ENCODE measurements at places on chromosomes 5 and 9.

- DNase-seq, result no peak
- H3K27ac ChIP-seq, result no peak overlapping the region
- H3K4me3 ChIP-seq, result no peak overlapping the region
- H3K36me3 ChIP-seq, result peaks cover 64% of the 10 kb centered on the region
- H3K27me3 ChIP-seq, result no peaks in the 10 kb centered on the region
These were observed 64.3 kb downstream of the CPLANE1 start for GRCh38 chr5:37184748-37185364.

DNA sequence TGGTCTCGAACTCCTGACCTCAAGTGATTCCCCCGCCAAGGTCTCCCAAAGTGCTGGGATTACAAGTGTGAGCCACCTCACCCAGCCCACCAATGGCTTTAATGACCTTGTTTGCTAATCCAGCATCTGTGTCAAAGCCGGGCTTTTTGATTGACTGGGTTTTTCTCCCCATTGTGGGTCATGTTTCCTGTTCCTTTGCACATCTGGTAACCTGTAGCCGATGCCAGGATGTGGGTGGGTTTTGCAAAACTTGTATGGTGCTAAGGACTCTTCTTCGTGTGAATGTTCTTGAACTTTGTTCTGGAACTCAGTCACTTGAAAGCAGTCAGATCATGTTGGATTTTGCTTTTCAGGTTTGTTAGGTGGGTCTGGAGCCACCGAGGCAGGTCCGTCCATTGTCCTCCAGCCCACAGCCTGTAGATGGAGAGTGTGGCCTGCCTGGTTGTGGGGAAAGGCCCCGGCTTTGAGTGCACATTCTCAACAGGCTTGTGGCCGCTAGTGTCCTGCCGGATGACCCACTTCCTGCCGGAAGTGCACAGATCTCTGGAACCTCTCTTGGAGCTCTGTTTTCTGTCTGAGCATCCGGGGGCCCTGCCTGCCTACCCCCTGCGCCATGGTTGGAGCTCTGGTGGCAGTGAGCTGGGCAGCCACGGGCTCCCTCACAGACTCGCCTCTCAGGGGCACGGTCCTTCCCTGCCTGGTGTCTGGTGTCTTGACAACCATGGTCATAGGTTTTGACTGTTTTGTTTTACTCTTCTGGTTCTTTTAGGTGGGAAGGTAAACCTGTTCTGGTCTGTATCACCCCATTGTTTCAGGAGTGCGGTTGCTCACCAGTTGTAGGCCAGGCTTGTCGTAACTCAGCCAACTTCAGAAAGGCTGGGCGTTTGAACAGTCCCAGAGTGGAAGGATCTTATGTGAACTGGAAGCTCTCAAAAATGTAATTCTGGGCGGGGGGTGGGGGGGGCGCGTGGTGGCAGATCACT lies 69.6 kb upstream of the CACNA1B start:
- H3K27ac ChIP-seq, result no peak overlapping the region
- DNase-seq, result no peak
- no peak overlapping the region for H3K4me3 ChIP-seq

DNA sequence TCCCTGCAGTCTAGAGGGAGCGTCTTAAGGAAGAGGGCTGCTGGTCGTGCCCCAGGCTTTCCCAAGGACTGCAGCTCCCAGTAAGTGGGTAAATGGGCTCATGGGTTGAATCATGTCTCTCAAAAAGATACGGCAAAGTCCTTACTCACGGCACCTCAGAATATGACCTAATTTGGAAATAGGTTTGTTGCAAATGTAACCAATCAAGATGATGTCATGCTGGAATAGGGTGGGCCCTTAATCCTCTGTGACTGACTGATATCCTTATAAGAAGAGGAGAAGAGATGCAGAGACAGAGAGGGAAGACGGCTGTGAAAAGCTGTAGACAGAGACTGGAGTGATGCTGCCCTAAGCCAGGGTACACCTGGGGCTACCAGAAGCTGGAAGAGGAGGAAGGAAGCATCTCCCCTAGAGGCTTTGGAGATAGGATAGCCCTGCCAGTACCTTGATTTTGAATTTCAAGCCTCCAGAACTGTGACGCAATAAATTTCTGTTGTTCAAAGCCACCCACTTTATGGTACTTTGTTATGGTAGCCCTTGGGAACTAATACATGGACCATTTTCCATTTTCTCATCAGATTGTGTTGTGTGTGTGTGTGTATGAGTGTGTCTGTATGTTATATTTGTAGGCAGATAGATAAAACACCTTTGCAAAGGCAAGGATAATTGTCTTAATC lies 15.0 kb downstream of the GALNT10 start:
- H3K27ac ChIP-seq, result no peak overlapping the region
- no peaks in the 10 kb centered on the region for H3K36me3 ChIP-seq
- DNase-seq, result no peak
- H3K27me3 ChIP-seq, result no peaks in the 10 kb centered on the region
- no peak overlapping the region for H3K4me3 ChIP-seq
- no peaks in the 10 kb centered on the region for H3K4me1 ChIP-seq

DNA sequence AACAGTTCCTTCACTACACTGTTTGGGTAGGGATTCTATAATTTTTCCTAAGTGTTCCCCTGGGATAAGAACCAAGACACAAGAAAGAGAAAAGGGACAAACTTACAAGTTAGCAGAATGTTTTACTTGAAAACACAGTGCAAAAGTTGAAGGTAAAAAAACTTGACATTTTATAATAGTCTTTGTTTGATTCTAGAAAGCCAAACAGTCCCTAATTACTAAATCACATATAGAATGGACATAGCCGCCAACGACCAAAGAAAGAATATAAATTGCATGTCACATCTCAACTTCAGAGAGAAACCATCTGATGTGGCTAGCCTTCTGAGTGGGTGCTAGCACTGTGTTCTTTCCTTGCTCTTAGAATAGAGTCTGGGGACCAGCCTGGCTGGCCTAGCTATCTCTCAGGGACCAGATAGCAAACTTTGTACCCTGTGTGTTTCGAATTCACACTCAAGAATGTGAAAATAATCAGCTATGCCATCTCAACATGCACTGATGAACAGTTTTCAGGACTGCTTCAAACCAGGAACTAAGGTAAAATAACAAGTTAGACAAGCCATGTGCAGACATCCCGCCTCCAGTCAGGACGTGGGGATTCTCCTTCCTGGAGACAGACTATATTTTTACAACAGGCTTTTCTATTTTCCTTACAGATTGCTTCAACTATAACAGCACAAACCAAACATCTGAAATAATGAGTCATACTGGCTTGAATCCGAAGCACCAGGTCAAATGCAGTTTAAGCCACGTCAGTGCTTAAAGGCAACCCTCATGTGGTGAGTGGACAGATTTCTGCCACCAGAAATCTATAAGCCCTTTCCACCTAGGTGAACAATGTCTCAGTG lies 53.7 kb downstream of the LHFPL2 start:
- H3K4me1 ChIP-seq, result peaks cover 71% of the 10 kb centered on the region
- H3K27me3 ChIP-seq, result no peaks in the 10 kb centered on the region
- peak overlapping the region; percentile 75 for H3K27ac ChIP-seq
- no peak overlapping the region for H3K4me3 ChIP-seq
- peak; percentile 68 for DNase-seq

- H3K27me3 ChIP-seq, result no peaks in the 10 kb centered on the region
- peaks cover under 1% of the 10 kb centered on the region for H3K4me1 ChIP-seq
- H3K4me3 ChIP-seq, result no peak overlapping the region
- DNase-seq, result no peak
- H3K27ac ChIP-seq, result no peak overlapping the region
These were observed 131.5 kb upstream of the OTULINL start for GRCh38 chr5:14450018-14450524.

DNA sequence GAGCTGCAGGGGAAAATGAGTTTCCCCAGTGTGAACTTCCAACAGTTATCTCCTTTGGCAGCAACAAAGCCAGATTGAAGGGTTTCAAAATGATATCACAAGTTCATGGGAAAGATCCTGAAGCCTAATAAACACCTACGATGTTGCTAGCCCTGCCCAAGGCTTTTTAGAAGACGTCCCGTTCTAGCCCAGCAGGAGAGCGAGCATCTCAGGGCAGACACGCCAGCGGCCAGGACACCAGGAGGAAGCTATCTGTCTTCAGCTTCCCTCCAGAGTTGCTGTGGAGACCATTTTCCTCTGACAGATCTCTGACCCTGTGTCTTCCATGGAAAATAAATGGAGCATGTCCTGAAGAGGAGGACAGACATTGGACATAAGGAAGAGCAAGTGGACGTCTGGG lies 98.4 kb downstream of the FBXO38 start:
- DNase-seq, result no peak
- H3K4me3 ChIP-seq, result no peak overlapping the region
- no peaks in the 10 kb centered on the region for H3K36me3 ChIP-seq
- H3K27me3 ChIP-seq, result no peaks in the 10 kb centered on the region
- no peak overlapping the region for H3K27ac ChIP-seq
- no peaks in the 10 kb centered on the region for H3K4me1 ChIP-seq

DNA sequence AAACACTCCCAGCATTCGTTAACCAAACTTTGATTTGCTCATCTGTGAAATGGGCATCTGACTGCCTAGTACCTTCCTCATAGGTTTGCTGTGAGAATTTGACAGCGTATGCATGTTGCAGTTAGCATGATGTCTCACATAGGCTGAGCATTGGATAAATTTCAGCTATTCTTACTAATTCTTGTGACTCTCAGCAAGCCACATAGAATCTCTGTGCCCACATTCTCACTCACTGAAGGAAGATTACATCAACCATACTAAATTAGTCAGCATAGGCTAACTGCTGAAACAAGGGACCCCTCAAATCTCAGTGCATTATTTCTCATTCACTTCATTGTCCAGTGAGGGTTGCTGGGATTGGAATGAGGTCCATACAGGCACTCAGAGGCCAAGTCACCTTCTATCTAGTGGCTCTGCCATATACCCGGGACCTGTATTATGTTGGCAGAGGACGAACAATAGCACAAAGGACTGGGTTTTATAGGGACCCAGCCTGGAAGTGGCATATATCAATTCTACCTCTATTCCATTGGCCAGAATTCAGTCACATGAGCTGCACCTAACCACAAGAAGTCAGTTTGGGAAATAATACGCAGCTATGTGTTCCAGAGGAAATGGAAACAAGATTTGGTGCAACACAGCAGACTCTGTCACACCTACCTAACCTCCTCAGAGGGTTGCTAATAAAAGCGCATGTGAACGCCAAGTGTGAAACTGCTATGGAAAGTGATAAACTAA lies 4.2 kb upstream of the PTGER4 start:
- H3K4me3 ChIP-seq, result no peak overlapping the region
- H3K4me1 ChIP-seq, result peaks cover 28% of the 10 kb centered on the region
- no peaks in the 10 kb centered on the region for H3K27me3 ChIP-seq
- H3K36me3 ChIP-seq, result no peaks in the 10 kb centered on the region

- DNase-seq, result no peak
- no peak overlapping the region for H3K27ac ChIP-seq
- peaks cover 68% of the 10 kb centered on the region for H3K27me3 ChIP-seq
- no peak overlapping the region for H3K4me3 ChIP-seq
- no peaks in the 10 kb centered on the region for H3K36me3 ChIP-seq
- no peaks in the 10 kb centered on the region for H3K4me1 ChIP-seq
These were observed 334.3 kb downstream of the EBF1 start for GRCh38 chr5:158765407-158765806.

DNA sequence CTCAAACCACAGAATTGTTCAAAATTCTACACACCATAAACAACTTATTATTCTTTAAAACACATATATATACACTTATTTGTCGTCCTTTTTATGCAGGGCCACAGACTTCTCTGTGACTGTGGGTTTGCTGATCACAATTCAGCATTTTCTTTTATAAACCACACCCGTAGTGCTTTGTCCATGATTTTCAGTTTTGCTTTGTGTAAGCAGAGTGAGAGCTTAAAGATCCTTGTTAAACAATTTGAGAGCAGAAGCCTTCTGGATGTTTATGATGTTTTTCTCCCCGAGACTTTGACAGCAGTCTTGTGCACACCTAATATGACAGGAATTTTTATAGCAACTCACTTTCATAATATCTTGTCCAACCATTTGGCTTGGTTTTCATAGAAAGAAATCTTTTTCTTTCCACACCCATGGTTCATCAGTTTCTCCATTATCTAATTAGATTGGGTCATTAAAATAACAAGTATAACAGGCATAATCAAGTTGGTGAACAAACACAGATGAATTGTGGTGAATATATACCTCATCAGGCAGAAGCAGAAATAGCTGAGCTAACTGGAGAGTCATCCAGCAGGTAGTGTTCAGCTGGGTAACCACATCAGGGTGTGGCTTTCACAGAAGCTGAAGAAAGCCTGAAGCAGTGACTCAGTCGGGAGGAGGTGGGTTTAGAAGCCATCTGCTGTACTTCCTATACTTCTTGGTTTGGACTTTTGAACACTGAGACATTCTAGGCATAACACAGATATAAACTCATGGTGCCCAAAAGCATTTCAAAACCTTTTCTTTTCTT lies 232.8 kb downstream of the DOCK8 start:
- DNase-seq, result peak; percentile 71
- no peaks in the 10 kb centered on the region for H3K36me3 ChIP-seq
- no peak overlapping the region for H3K4me3 ChIP-seq
- peaks cover 14% of the 10 kb centered on the region for H3K4me1 ChIP-seq
- peak overlapping the region; percentile 66 for H3K27ac ChIP-seq
- no peaks in the 10 kb centered on the region for H3K27me3 ChIP-seq

GRCh38 chr5:78787783-78788182 lies 139.2 kb upstream of the LHFPL2 start:
- H3K36me3 ChIP-seq, result no peaks in the 10 kb centered on the region
- no peak overlapping the region for H3K27ac ChIP-seq
- no peaks in the 10 kb centered on the region for H3K27me3 ChIP-seq

DNA sequence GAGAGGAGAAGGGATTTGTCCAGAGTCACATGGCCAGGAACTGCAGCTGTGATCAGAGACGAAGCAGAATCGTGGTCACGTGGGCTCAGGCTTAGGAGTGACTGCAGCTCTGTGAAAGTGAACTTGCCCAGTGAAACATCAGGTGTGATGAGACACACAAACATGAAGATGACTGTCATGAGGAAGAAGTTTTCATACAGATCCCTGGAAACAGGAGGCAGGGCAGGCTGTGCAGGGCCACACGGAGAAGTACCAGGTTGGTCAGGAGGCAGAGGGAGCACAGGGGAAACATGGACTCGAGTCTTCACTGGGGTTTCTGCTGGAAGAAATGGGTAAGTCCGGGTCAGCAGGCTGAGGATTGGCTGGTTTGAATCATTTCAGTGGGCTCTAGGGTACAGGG lies 64.1 kb downstream of the BARX1 start:
- no peak overlapping the region for H3K4me3 ChIP-seq
- H3K4me1 ChIP-seq, result no peaks in the 10 kb centered on the region
- DNase-seq, result no peak
- no peaks in the 10 kb centered on the region for H3K36me3 ChIP-seq

DNA sequence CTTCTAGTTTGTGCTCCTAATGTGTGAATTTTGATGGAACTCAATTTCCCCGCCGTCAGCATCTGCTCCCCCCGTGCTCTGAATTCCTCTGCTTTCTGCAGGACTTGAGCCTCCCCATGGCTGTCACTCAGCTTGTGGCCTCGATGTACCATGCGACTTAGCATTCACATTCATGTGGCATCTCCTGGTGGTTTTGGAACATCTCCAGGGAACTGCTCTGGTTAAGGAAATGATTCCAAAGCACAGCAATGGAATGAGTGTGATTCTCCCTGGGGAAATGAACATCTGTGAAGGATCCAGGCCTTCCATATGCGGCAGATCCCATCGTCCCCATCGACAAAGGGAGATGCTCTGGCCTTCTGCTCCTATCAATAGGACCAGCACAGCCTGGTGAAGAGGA lies 119.0 kb downstream of the ENTREP1 start:
- no peak overlapping the region for H3K4me3 ChIP-seq
- DNase-seq, result no peak
- no peak overlapping the region for H3K27ac ChIP-seq
- no peaks in the 10 kb centered on the region for H3K4me1 ChIP-seq
- H3K27me3 ChIP-seq, result no peaks in the 10 kb centered on the region

Data from RWPE2 (cell line).